ENCODE measurements at places on chromosomes 6 and 20.

GRCh38 chr6:156600678-156601077 lies 176.5 kb upstream of the ARID1B start:
- no peak for DNase-seq

DNA sequence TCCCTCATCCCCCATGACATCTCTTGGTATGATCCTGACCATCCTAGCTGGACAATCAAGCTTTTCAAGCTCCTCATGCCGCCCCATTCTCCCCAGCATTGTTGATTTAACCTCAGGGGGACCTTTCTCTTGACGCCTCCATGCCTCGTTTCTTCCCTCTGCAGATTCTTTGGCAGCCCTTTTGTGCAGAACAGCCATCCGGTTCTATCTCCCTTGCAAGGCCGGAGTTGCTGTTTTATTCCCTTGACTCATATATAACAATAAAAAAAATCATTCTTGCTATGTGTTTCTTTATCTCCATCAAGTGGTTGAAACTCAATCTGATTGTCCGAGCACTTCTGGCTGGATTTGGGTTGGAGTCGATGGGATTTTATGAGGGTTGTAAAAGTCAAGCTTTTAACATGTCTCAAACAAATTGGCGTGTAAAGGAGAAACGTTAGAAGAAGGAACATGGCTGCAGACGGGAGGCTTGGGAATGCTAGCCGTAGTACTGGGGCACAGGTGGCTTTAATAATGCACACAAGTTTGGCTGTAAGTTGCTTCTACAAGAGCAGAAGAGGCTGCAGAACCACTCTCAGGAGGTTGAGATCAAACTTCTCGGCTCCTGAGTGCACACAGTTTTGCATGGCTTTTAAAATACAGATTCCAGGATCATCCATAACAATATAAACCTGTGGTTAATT lies 3.9 kb upstream of the SULF2 start:
- DNase-seq, result no peak

GRCh38 chr20:37567671-37568588 lies 40.3 kb upstream of the BLCAP start:
- no peak for DNase-seq

GRCh38 chr6:91812596-91813274 lies 1225.9 kb upstream of the MAP3K7 start:
- no peak for DNase-seq

DNA sequence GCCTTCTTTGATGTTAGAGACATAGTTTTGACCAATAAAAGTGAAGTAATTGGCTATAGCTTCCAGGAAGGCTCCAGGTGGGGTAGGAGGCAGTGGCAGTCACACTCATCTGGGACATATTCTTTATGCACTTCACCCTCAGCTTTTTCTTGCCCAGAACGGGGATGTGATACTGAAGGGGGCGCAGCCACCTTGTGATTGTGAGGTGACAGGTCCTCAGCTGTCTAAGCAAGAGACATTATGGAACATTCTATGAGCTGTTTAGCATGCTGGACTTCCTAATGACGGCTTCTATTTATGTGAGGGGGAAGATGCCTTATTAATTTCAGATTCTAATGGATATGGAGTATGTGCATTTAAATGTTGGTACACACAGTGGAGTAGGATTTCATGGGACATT lies 151.3 kb upstream of the ZFP64 start:
- DNase-seq, result no peak

- no peak for DNase-seq
Measured at GRCh38 chr6:119076173-119076572, 2.3 kb downstream of the FAM184A start.

DNA sequence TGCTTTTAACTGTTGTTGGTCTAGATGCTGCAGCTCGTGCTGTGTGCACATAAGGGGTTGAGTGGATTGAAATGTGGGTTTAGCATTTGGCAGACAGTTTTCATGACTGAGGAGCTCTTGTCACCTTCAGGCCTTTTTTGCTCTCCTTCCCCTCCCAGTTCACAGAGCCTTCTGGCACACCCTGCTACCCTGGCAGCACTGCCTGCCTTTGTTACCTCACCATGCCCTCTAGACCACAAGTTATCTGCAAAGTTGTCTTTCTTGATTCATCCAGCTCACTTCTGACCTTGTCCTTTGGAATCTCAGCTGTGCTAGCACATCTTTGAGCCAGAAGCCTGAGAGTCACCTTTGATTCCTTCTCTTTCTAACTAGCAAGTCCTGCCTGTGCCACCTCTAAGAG lies 348.9 kb upstream of the ZFP64 start:
- no peak for DNase-seq

DNA sequence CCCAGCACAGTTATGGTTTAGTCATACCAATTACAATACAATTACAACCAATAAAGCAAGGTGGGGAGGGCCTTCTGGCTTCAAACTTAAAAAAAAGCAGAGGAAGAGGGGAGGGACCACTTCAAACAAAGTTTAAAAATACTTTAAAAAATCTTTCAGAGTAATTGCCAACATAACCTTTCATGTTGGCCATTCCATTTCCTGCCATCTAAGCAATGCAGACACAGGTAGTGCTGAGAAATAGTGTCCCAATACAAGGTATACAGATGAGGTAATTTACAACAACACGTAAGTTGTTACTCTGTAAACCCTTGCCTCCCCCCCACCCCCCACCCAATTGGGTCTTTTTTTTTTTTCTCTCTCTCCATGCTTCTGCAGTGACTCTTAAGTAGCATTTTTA lies 18.8 kb upstream of the TBC1D20 start:
- no peak for DNase-seq

- DNase-seq, result no peak
Measured at GRCh38 chr20:46814366-46815232, 80.0 kb upstream of the EYA2 start.

DNA sequence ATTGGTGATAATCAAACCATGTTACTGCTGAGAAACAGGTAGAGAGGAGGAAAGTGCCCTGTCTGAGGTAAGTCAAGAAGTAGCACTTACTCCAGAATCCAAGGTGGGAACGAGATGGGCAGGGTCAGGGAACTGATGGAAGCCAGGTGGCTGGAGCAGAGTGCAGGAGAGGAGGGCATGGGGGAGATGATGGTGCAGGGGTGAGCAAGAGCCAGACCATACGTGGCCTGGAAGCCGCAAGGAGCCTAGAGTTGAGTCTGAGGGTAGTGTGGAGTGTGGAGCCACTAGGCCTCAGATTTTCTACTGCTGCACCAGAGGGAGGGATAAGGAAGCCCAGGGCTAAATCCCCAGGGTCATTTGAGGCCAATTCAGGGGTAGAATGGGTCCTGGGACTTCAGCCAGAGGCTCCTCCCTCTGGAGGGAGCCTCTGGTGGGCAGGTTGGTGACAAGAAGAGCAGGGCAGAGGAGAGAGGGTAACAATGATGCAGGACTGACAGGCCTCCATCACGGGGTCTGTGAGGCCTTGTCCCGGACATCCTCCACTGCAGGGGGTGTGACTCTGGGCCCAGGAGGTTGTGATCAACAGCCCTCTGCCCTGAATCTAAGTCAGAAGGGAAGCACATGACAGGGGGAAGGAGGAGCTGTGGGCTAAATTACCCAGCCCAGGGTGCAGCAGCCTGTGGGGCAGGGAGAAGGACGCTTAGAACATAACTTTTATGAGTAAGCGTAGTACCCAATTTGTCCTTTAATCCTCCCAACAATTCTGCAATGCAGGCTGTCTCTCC lies 28.7 kb downstream of the COX4I2 start:
- DNase-seq, result no peak

DNA sequence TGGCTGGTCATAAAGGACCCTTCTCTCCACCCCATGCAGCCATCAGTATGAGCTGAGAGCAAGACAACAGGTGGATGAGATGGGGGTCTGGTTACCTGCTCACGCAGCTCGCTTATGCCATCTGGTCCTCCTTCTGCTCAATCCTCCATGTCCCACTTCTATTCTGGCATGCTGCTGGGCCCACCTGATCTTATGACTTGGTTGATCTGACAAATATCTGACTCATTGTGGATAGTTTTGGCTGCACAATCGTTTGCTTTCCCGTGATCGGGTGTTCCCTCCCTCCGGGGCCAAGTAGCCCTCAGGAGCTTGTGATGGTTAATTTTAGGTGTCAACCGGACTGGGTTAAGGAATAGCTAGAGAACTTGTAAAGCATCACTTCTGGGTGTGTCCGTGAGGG lies 26.6 kb upstream of the ELMO2 start:
- no peak for DNase-seq

DNA sequence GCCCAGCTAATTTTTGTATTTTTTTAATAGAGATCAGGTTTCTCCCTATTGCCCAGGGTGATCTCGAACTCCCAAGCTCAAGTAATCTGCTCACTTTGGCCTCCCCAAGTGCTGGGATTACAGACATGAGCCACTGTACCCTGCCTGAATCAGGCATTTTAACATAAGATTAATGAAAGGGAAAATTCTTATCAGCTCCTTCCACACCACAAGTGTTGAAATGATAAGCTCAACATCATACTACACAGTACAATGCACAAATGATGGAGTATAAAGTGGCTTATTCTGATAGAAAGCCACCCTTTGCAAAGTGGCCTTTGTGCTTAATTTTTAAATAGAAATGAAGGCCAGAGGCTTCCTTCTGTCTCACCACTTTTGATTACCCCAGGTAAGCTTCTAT lies 71.3 kb upstream of the MCHR2 start:
- no peak for DNase-seq

DNA sequence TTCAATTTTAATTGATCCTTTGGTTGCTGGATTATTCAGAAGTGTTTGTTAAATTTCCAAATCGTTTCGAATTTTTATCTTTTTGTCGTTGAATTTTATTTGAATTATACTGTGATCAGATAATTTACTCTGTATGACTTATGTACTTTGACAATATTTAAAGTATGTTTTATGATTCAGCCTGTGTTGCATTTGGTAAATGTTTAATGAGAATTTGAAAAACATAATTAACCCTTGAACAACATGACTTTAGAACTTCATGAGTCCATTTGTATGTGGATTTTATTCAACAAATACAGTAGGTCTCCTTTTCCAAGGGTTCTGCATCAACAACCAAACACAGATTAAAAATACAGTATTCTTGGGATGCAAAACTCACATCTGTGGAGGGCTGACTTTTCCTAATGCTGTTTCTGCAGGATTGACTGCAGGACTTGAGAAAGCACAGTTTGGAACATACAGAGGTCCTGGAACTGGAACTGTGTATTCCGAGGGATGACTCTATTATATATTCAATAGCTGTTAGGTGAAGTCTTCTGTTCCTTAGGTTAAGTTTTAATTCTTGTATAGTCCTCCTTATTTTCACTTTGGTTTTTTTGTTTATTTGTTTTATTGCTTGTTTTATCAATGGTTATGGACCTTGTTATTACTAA lies 40.5 kb downstream of the FAM83B start:
- DNase-seq, result no peak

GRCh38 chr20:5731753-5732366 lies 18.3 kb upstream of the SHLD1 start:
- DNase-seq, result no peak

GRCh38 chr6:90103056-90103800 lies 193.4 kb downstream of the BACH2 start:
- DNase-seq, result no peak

DNA sequence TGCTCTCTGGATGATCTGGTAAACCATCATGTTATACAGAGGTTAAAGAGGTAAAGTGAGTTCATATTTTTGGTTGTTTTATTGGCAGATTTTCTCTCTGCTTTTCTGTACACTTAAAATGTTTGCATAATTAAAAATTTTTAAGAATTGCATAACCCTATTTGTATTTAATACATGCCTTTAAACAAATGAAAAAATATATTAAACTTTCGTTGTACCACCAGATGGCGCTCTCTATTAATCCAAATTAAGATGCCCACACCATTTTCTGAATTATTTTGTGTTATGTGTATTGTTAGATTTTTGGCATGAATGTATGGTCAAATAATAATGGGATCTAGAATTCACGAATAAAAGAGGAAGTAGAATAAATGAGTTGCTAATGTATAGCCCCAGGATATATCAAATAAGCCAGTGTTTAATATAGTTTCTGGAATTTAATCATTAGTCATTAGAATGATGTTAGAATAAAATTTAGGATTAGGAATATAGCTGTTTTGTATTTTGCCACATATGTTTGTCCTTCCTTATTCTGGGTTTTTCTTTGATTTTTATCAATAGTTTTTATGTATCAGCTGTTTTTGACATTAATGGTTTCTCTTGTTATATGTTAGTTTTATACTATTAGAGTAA lies 38.9 kb downstream of the SMAP1 start:
- DNase-seq, result no peak

DNA sequence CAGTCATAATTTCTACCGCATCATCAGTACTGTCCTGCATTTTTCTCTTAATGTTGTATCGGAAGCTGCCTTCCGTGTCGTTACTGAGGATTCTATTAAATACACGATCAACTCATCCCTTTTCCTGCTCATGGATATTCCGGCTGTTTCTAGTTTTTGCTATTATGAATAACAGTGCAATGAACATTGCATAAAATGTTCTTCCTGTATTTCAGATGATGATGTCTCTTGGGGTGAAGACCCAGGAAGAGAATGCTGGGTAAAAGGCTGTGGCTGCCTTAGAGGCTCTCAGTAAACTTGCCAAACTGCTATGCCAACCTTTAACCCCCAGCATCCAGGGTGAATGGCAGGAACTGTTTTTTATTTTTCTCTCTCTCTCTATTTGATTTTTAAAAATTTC lies 24.1 kb upstream of the EPB41L1 start:
- DNase-seq, result no peak

- DNase-seq, result no peak
Measured at GRCh38 chr6:33717934-33718455, 6.5 kb upstream of the UQCC2 start.

- no peak for DNase-seq
Measured at GRCh38 chr6:7073821-7074525, 33.8 kb upstream of the RREB1 start.

GRCh38 chr6:163180874-163181541 lies 233.5 kb upstream of the QKI start:
- DNase-seq, result peak; percentile 37

DNA sequence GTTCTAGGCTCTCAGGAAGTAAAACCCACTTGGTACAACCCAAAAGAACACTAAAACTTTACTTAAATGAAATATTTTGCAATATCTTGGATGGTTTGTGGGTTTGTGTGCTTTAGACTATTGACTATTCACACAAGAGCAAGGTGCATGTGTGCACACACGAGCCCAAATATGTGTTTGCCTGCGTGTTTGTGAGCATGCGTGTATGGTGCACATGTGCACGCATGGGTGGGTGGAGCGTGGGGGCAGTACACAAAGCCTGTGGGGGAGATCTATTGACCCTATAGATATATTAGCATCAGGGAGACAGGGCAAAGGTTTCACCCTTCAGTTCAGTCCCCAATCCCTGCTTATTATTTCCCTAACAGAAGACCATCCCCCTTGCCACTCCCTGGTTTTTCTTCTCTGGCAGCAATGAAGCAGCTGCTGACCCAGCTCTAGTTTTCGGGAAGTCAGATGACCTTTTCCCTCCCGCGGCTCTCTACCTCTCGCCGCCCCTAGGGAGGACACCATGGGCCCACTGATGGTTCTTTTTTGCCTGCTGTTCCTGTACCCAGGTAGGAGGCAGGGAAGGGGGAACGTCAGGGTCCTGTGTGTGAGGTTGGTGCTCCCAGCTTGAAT lies at the start of gene C2:
TSS of gene C2 (plus strand) at position 476 of the 621 bp plus-strand sequence. CDS start at position 512, 36 bp downstream.
- DNase-seq, result no peak

- no peak for DNase-seq
Measured at GRCh38 chr6:134199848-134200606, 117.9 kb downstream of the SGK1 start.
